Breast epithelium (tissue), 4 donors: ENCODE measurements at places on chromosomes 4 and X. TPM values are rescaled to one million over a fixed set of nuclear protein-coding genes. Genes with fewer than 3 reads are reported as not detected.

Gene GAB3
- 3.9 TPM for total RNA-seq

Gene HTN3
- total RNA-seq: not detected

Gene PABPC5
- total RNA-seq: 2.2 TPM

Gene KANTR
- 16.8 TPM for total RNA-seq

Gene IGFBP7
- total RNA-seq: 205 TPM

Gene NAA11
- not detected for total RNA-seq

Gene NAP1L2
- total RNA-seq: 0.48 TPM

Gene EGFL6
- total RNA-seq: 11.8 TPM

Gene TEX13B
- total RNA-seq: not detected

Gene UGT2B11
- total RNA-seq: 4.0 TPM

Gene F9
- total RNA-seq: not detected

Gene CCDC120
- total RNA-seq: 0.80 TPM

Gene FAM9C
- total RNA-seq: not detected

Gene DOCK11
- total RNA-seq: 25.3 TPM

Gene KLB
- total RNA-seq: 2.0 TPM

- H3K36me3 ChIP-seq: no peaks in the 10 kb centered on the region
- H3K27me3 ChIP-seq: no peaks in the 10 kb centered on the region
- H3K4me1 ChIP-seq: no peaks in the 10 kb centered on the region
These were observed 12.7 kb downstream of the ACOX3 start for GRCh38 chr4:8427761-8428287.

- no peak for DNase-seq
- H3K27me3 ChIP-seq: no peaks in the 10 kb centered on the region
- H3K36me3 ChIP-seq: no peaks in the 10 kb centered on the region
- no peak overlapping the region for H3K27ac ChIP-seq
These were observed 13.1 kb downstream of the RP2 start for GRCh38 chrX:46849933-46850332.

GRCh38 chr4:109969919-109970318 lies 57.2 kb downstream of the EGF start:
- H3K4me3 ChIP-seq: no peak overlapping the region
- no peaks in the 10 kb centered on the region for H3K36me3 ChIP-seq
- H3K27ac ChIP-seq: no peak overlapping the region
- DNase-seq: no peak
- H3K4me1 ChIP-seq: no peaks in the 10 kb centered on the region

DNA sequence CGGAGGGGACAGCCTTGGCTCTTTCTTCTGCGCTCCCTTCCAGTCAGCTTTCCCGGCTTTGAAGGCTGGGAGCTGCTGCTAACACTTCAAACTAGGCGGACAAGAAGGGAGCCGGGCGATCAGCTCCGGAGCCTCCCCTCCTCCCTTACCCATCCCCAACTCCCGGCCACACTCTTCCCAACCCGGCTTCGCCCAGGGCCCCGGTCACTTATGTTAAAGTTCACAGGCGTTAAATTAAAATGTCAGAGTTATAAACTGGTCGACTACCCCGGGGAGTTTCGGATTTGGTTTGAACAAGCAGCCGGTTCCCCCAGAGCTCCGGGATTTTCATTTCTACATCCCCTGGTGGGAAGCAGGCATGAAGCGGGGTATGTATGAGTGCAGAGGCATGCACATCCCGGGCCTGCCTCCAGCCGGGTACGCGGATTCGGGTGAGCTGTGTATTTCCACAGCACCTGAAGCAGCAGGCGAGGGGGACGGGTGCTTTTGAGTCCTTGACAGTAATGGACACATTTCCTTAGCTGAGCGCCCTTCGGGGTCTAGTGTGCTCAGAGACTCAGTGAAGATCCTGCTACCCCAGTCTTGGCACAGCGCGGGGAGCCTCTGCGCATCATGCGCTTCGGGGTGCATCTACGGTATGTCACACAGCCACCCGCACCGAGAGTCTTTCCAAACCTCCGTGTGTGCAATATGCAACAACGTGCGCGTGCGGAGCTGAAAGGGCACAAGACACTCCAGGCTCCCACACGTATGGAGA lies 880 bp downstream of the UNC5C start:
- peak overlapping the region; percentile 90 for H3K27ac ChIP-seq
- H3K36me3 ChIP-seq: no peaks in the 10 kb centered on the region
- H3K27me3 ChIP-seq: peaks cover 4% of the 10 kb centered on the region

DNA sequence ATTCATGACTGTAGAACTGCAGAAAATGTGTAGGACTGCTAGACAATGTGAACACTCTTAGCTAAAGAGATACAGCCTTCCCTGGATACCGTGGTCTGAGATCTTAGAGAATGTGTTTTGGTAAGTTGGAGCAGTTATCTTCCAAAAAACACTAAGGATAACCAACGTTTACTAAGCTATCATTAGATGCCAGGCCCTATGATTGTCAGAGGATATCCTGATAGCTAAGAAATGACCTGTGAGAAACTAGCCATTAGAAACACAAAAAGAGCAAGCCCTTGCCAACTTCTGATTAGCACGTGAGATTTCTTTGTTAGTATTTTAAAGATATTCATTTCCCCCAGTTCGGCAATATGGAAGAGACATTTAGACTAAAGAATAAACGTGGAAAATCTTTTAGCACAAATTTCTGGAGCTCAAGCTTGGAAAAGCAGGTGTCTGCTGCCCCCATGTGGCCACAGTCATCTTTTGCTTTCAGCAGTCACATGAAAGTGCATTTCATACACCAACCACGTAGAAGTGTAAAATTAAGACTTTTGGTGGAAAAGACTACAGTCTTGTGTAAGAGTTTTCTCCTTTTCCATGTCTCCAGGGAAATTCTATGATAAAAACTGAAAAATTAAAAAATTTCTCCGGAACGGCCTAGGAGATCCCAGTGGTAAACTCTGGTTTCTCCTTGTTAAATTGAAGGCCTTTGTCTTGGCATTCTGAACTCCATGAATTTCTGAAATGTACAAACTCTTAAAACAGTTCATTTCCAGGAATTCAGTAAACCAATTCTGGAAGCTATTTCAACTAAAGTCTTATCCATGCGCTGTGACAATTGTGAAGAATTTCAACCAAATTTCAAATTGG lies 136.4 kb downstream of the ZNF674 start:
- no peak overlapping the region for H3K4me3 ChIP-seq
- H3K4me1 ChIP-seq: no peaks in the 10 kb centered on the region
- H3K27ac ChIP-seq: peak overlapping the region; percentile 9
- H3K27me3 ChIP-seq: peaks cover 13% of the 10 kb centered on the region
- no peaks in the 10 kb centered on the region for H3K36me3 ChIP-seq

DNA sequence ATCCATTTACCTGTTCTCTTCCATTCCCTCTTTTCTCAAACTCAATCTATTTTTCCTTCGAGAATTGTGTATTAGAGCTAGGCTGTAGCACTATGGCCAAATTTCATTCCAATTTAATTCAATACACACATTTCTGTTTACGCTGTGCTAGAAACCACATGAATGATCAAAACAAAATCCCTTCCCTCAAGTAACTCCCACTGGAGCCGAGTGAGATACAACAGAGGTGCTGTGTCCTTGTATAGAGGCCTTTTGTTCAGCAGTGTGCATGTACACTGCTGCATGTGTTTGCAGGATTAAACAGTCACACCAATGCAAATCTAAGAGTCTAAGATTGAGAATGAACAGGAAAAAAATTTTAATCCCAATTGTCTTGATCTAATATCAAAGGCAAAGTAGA lies 734.2 kb downstream of the RAPGEF2 start:
- H3K36me3 ChIP-seq: no peaks in the 10 kb centered on the region
- no peak for DNase-seq
- H3K4me1 ChIP-seq: no peaks in the 10 kb centered on the region
- no peak overlapping the region for H3K27ac ChIP-seq

DNA sequence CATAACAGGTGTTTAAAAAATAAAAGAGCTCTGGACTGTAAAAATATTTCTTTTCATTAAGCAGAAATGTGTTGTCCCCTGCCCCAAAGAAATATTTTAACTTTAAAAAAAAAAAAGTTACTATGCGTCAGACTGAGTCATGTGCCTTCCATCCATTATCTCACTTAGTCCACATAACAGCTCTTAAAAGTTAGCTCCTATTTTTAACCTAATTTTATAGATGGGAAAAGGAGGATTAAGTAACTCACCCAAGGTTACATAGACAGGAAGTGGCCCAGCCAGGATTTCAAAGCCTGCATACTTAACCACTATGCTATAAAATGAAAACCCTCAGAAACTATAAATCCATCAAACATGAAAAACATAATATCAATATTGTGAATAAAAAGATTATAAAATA lies 97.7 kb downstream of the MANBA start:
- H3K4me1 ChIP-seq: no peaks in the 10 kb centered on the region
- no peak for DNase-seq
- H3K27ac ChIP-seq: no peak overlapping the region
- H3K27me3 ChIP-seq: no peaks in the 10 kb centered on the region

GRCh38 chr4:151676301-151676700 lies 84.5 kb downstream of the GATB start:
- no peak for DNase-seq
- no peak overlapping the region for H3K4me3 ChIP-seq
- H3K36me3 ChIP-seq: no peaks in the 10 kb centered on the region
- no peaks in the 10 kb centered on the region for H3K4me1 ChIP-seq
- H3K27ac ChIP-seq: no peak overlapping the region

GRCh38 chr4:159006202-159006601 lies 96.7 kb upstream of the RAPGEF2 start:
- no peak for DNase-seq
- H3K27ac ChIP-seq: no peak overlapping the region
- H3K4me1 ChIP-seq: no peaks in the 10 kb centered on the region
- H3K36me3 ChIP-seq: no peaks in the 10 kb centered on the region

GRCh38 chrX:117808426-117808825 lies 308.2 kb downstream of the KLHL13 start:
- no peaks in the 10 kb centered on the region for H3K4me1 ChIP-seq
- no peaks in the 10 kb centered on the region for H3K27me3 ChIP-seq
- H3K27ac ChIP-seq: no peak overlapping the region
- DNase-seq: no peak

DNA sequence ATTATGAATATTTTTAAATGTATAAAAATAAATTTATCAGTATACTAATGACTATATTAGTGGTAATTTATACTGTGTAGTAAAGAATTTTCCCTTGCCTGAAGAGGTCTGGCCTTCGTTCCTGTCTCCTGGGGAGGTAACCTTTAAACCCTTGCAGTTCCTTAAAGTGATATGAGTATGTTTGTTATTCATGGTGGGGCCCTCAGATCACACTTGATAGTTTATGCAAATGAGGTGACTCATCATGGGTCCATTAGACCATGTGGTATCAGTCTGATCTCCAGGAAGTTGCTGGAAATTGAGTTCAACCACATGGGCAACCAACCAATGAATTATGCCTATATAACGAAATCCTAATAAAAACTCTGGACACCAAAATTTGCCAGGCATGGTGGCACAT lies 904.1 kb downstream of the RPA4 start:
- H3K4me1 ChIP-seq: no peaks in the 10 kb centered on the region
- no peak for DNase-seq
- H3K27me3 ChIP-seq: no peaks in the 10 kb centered on the region
- no peak overlapping the region for H3K4me3 ChIP-seq
- no peak overlapping the region for H3K27ac ChIP-seq

DNA sequence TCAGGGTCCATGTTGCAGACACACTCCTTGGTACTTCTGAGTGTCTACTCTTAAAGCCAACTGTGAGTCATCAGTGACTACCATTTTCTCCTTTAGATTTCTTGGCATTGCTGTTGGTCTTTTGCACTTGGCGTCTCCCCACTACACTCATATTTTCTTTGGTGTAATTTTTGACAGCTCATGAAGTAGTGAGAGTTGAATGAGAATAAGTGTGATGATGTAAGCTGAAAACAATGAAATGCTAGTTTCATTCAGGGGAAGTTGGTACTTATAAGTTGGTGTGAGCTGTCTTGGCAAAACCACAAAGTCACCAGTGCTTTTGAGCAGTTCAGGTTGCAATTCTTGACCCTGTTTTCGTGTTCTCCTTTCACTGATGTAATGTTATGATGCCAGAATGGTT lies 142.9 kb upstream of the ARX start:
- H3K4me3 ChIP-seq: no peak overlapping the region
- DNase-seq: no peak
- no peaks in the 10 kb centered on the region for H3K36me3 ChIP-seq
- H3K27ac ChIP-seq: no peak overlapping the region

DNA sequence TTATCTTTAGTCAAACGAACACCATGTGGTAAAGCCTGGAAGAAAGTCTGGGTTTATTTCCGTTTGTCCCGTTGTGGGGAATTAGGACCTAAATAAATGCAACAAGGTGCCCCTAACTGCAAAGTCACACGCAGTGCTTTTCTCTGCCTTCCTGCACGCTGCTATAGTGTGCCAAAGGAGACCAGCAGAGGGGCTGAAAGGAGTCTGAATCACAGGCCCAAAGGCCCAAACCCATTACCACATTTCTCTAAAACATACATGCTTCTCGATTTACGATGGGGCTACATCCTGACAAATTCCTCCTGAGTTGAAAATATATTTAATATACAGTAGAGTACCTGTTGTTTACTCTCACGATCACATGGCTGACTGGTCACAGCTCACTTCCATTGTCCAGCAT lies 4.5 kb downstream of the VEGFC start:
- no peak overlapping the region for H3K27ac ChIP-seq
- H3K36me3 ChIP-seq: no peaks in the 10 kb centered on the region
- H3K4me3 ChIP-seq: no peak overlapping the region

- H3K36me3 ChIP-seq: peaks cover 4% of the 10 kb centered on the region
- H3K27me3 ChIP-seq: no peaks in the 10 kb centered on the region
- no peaks in the 10 kb centered on the region for H3K4me1 ChIP-seq
- H3K4me3 ChIP-seq: no peak overlapping the region
These were observed 79.3 kb downstream of the NFKB1 start for GRCh38 chr4:102580463-102580842.

GRCh38 chr4:3402491-3403347 lies 39.0 kb upstream of the HGFAC start:
- no peaks in the 10 kb centered on the region for H3K4me1 ChIP-seq
- H3K36me3 ChIP-seq: no peaks in the 10 kb centered on the region
- H3K27me3 ChIP-seq: no peaks in the 10 kb centered on the region

DNA sequence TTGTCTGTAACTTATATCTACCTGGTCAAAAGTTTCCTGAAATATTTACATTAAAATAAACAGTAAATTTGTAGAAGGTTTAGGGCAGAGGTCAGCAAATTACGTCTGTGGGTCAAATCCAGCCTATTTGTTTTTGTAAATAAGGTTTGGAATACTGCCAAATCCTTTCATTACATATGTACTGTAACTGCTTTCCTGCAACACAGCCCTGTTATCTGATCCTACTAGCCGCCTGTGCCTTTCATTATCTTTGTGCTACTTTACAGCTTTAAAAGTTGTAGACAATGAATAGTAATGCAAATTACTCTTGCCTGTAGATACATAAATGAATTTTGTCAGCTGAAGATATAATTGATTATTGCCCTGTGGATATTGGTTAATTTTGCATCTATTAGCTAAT lies 369.6 kb upstream of the SLC7A11 start:
- no peaks in the 10 kb centered on the region for H3K36me3 ChIP-seq
- no peak overlapping the region for H3K27ac ChIP-seq
- no peaks in the 10 kb centered on the region for H3K27me3 ChIP-seq

GRCh38 chr4:102823897-102824296 lies 3.5 kb downstream of the UBE2D3 start:
- peak overlapping the region; percentile 66 for H3K4me3 ChIP-seq
- DNase-seq: no peak
- peak overlapping the region; percentile 100 for H3K27ac ChIP-seq
- no peaks in the 10 kb centered on the region for H3K27me3 ChIP-seq
- H3K36me3 ChIP-seq: no peaks in the 10 kb centered on the region
- H3K4me1 ChIP-seq: no peaks in the 10 kb centered on the region
